Mammary epithelial cell (primary cell): ENCODE measurements at places on chromosomes 13 and 19. TPM values are rescaled to one million over a fixed set of nuclear protein-coding genes. Genes with fewer than 3 reads are reported as not detected.

DNA sequence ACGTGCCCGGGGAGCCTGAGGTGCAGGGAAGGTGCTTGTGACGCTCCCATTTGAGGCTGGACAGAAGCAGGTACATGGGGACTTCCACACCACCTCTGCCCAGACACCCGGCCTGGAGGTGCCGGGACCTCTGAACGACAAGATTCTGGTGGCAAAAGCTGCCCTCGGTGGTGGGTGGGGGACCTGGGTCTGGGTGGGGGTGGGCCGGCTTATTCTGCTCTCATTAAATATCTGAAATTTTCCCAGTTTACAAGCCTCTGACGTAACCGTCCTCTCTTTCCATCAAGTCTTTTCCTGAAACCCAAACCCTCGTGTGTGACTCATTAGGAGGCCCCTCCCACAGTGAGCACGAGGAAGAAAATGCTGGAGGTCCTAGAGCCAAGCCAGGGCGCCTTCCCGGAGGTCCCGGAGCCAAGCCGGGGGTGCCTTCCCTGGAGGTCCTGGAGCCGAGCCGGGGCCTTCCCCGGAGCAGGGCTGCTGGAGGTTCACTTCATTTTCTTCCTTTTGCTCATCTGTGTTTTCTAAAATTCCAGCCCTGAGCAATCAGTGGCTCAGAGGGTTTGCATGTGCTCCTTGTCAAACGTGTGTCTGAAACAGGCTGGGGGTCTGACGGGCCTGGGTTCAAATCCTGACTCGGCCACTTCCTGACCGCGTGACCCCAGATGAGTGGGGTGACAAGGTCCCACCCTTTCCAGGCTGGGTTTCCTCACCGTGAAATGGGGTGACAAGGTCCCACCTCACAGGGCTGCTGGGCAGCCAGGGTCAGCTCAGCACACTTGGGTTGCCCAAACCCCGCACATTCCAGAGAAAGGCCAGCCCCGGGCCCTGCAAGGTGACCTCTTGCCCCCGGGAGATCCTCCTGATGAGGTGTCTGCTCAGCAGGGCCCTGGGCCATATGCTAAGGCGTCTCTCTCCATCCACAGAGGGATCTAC, 10.0 kb downstream of the CFD start:
- peak; percentile 51 for DNase-seq

- no peak for DNase-seq
Measured at GRCh38 chr19:4016903-4017638, 9.5 kb downstream of the PIAS4 start.

GRCh38 chr19:4985551-4985991, 16.7 kb downstream of the KDM4B start:
- DNase-seq: no peak

DNA sequence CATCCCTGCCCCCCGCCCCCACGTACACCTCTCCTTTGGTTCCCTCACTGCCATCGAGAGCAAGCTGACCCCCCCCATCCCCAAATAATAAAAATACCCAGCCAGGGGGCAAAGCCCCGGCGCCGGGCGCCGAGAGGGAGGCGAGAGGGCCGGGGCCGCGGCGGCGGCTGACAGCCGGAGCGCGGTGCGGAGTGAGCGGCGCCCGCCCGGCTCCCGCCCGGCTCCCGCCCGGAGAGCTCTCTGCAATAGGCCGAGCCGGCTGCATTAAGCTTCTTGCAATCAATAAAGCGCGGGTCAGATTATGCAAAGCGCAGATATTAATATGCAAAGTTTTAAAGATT, 40.9 kb downstream of the DEDD2 start:
- DNase-seq: no peak

DNA sequence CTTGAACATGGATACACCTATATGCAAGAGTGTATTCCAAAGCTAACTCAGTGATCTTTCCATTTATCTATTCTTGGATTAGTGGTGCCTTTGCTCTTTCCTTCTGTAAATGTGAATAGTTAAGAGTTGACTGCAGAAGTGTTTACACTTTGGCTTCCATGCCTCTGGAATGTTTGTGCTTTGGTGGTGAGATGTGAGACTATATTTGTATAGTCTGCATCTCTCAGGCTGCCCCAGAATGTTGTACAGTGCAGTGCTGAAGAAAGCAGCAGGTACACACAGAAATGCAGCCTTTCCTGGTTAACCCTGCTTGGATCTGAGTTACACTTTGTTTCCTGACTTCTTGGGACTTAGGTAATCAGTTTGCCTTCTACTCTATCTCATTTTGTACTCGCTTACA, 90.2 kb downstream of the DNAJC15 start:
- DNase-seq: no peak

DNA sequence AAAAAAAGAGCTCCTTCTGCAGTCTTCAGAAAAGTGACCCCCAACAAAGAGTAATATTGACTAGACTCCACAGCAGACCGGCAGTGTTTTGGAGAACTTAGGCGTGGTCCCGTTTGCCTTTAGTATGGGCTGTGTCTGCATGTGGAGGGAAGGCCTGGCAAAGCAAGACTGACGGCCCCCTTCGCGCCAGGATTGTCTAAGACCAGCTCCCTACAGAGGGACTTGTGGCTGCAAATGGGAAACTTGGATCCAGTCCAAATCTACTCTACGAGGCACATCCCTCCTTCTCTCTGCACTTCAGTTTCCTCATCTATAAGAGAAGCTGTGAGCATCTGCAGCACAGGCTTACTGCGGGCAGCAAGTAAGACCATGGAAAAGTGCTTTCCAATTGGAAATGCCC, 350.0 kb downstream of the ZNF536 start:
- no peak for DNase-seq

DNA sequence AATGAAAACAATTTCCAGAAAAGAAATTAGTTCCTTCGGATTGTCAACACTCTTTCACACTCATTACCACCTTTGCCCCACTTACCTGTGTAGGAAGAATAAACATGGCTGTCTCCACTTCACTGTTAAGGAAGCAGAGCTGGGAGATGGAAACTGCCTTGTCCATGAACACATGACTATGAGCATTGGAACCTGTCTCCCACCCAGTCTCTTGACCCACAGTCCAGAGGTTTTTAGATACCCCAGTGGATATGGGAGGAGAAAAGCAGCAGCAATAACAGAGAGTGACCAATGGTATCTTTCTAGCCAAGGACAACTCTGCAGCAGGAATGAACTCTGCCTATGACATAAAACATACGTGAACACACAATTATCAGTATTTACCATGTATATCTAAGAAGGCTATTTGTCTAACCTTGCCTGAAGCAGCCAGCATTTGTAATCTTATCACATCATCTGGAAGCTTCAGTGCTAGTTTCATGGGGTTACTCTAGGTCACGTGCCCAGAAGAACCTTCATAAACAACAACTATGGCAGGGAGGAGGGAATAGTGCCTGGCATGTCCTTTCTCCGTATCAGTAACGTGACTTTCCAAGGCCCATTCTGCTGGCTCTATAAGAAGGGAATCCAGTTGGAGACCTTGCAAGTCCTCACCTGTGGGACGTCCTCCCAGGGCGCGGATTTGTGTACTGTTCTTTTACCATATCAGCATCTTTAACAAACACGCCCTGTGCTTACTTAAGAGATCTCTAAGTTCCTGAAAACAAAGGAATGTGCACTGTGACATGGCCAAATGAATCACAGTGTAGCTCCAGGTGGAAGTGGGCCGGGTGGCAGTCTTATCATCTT, 221.8 kb upstream of the UBL3 start:
- peak; percentile 4 for DNase-seq

DNA sequence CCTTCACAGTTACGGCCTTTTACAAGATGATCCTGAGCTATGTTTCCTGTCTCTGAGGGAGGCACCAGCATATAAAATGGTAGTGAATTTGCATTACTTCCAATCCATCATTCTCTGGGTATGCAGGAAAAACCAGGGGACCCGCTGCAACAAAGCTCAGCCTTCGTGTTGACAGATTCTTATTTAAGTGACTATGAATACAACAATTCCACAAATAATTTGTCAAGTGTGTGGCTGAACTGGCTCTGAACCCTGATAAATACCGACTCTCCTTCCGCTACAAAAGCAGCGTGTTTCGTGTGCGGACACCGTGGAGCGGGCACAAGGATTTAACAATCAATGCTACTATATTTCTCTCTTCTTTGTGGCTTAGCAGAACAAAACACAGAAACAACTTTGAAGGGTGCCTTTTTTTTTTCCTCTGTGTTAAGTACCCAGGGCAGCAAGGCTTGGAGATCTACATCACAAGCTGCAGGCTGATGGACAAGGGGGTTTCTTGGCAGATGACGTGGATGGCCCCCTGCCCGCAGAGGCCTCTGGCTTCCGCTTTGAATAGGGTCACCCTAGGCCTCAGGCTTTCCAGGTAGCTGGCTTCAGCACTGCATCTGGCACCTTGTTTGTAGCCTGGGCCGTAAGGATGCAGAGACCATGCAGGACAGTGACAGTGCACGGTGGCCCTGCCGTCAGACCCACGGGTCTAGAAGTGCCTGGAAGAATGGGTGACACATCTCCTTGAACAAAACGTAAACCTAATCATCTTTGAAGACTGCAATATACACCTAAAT, 280.5 kb upstream of the TSHZ3 start:
- DNase-seq: no peak

DNA sequence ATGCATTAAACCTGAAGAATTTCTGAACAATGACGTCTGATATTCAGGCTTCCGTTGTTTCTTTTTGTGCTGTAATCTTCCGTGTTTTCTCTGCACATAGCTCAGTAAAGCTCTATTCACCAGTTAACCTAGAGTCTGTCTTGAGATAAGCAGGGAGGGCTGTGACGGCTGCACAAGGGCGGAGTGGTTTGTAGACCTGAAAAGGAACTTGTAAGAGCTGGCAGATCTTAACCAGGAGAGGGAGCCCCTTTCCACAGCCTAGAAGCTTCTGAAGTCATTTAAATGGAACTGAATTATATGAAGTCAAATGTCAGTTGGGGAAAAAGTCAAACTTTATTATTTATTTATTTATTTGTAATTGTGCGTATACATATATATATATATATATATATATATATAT, 27.5 kb downstream of the DPRX start:
- DNase-seq: peak; percentile 9

DNA sequence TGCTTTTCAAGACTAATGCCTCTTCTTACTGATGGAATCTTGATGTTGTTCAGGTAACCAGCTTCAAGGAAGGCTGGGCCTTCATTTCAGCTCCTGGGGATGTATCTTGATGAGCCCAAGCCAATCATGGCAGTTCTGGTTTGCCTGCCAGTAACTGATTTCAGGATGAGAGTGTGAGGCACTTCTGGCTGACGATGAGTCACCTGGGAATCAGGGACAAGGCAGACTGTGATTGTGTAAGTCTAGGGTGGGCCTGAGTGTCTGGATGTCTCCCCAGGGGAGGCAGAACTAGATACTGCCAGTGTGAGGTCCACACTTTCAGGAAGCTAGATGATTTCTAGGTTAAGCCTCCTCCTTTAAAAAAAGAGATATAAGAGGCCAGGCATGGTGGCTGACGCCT, 77.3 kb upstream of the KL start:
- peak; percentile 50 for DNase-seq

DNA sequence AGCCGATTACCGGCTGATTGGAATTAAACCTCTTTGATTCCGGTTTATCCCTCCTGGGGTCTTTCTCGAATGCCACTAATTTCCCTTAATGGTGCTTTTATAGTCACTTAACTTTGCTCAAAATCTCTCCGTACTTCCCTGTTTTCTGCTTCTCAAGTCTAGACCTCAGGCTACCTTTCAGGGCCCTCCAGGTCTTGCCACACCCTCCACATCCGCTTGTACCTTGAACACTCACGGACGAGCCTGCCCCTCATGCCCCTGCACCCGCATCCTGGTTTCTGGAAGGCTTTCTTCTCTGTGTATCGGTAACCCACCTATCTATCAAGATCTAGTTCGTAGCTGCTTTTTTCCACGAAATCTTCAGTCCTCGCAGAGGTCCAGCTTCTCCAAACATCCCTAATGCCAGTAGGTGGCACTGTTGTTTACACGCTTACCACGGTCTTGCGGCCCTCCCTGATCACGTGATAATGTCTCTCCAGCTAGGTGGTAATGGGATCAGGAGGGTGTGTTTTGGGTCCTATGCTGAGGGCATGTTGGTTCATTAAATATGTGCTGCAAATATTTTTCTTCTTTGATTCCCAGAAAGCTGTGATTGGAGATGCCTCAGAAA, 13.8 kb downstream of the ATP12A start:
- DNase-seq: peak; percentile 47

DNA sequence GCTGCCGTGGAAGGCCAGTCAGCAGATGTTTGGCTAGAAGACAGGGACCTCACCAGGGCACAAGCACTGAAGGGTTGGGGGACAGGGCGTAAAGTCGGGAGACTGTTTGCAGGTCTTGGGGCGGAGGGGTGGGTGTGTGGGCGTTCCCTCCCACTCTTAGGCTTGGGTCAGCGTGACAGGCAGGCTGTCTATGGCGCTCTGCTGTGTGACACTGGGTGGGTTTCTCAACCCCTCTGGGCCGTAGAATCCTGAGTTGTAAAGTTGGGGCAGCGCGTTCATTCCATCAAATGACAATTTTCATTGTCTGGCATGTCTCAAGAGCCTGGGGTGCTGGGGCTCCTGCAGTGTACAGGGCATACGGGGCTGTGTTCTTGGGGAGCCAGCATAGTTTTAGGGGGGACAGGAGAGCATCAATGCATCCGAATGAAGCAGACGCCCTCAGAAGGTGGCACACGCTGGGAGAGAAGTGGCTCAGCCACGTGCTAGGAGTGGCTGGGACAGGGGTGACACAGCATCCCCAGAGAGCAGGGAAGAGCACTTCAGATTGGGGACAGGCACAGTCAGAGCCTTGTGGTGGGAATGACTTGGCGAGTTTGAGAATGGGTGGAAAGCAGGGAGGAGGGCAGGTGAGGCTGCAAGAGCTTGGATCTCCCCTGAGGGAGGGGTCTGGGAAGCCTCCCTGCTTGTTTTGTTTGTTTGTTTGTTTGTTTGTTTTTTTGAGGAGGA, 4.4 kb downstream of the CRTC1 start:
- no peak for DNase-seq

DNA sequence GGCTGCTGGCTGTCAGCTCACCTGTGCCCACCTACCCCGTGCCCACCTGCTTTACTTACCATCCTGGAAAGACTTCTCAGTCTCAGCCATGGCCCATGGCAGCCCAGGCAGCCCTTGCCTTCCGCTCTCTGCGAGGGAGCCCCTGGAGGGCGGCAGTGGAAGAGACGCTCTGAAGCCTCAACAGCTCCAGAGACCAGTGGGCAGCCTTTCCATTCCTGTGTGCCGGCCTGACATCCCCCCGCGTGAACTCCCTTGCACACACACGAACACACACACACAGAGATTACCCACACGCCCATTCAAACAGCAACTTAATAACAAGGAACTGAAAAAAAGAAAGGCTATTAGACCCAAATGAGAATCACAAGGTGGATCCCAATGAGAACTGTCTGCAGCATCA, 14.2 kb upstream of the RASA3 start:
- DNase-seq: no peak

- peak; percentile 87 for DNase-seq
Measured at GRCh38 chr19:15330801-15331418, 1.4 kb downstream of the BRD4 start.

GRCh38 chr13:99916366-99917103, 55.0 kb downstream of the ZIC5 start:
- peak; percentile 66 for DNase-seq

GRCh38 chr13:76667551-76667950, 218.7 kb downstream of the KCTD12 start:
- peak; percentile 16 for DNase-seq

Gene CYP2F1
- polyA plus RNA-seq: not detected

Gene KL
- not detected for polyA plus RNA-seq

Gene C19orf33
- polyA plus RNA-seq: 445 TPM

Gene CCNA1
- 34.6 TPM for polyA plus RNA-seq

Gene DHRS12
- polyA plus RNA-seq: 4.0 TPM
